ENCODE measurements at places on chromosomes 13 and 19.

GRCh38 chr13:79393564-79394249 is 12.3 kb downstream of the RBM26 start:
- DNase-seq: no peak

GRCh38 chr13:50691681-50692263 is 151.7 kb downstream of the DLEU7 start:
- no peak for DNase-seq

DNA sequence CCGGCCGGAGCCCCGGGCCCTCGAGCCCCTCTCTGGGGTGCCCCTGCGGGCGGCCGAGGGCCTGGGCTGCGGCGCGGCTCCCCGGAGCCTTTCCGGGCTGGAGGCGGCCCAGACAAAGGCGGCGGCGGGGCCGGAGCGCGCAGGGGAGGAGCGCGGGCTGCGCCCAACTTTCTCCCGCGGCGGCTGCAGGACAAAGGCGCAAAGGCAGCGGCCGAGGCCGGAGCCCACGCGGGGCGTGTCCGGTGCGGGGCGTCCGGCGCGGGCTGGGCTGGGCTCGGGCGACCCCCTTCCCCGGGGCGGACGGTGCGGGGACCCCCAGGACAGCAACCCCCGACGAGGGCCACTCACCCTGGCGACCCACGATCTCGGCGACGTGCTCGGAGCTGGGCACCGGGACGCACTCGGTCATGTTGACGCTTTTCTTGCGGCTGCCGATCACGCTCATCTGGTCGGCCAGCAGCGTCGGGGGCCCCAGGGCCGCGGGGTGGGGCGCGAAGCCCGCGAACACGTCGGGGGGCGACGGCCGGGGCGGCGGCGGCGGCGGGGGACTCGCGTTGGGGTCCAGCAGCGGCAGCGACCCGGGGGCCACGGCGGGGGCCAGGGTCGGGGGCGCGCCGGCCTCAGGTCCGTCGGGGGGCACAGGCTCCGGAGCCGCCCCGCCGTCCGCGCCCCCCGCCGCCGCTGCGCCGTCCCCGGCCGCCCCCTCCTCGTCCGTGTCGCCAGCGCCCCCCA is 843 bp downstream of the MEX3D start:
- DNase-seq: peak; percentile 49

DNA sequence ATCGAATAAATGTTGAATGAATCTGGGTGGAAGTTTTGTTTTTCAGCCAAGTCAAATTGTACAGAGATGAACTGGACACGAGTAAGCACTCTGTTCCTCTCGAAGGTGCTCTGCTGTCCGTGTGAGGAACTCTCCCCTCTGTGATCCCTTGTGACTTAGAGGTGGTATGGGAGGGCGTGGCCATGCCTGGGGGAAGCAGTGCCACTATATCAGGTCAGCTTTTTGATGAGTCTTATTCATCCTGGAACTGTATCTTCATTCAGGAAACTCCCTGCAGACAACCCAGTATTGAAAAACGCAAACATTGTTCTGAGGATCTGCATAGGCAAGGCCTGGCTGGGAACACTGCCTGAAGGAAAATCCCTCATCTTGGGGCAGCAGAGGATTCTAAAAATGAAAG is 45.7 kb upstream of the FLT1 start:
- DNase-seq: no peak

DNA sequence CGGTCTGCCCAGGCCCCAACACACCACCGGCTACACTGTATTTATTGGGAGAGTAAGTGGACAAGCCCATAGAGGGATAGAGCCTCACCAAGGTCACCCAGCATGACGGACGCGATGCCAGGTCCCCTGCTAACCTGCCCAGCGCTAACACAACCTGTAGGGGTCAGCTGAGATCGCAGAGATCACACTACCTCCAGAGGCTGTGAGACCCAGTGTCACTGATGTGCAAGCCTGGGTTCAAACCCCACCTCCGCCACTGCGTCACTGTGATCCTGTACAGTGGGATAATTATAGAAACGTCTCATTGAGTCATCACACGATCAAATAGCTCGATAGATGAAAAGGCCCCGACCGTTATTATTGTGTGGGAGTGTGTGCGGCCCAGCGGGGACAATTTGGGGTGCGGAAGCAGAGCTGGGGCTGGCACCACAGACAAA is 10.6 kb upstream of the TLE2 start:
- DNase-seq: no peak

DNA sequence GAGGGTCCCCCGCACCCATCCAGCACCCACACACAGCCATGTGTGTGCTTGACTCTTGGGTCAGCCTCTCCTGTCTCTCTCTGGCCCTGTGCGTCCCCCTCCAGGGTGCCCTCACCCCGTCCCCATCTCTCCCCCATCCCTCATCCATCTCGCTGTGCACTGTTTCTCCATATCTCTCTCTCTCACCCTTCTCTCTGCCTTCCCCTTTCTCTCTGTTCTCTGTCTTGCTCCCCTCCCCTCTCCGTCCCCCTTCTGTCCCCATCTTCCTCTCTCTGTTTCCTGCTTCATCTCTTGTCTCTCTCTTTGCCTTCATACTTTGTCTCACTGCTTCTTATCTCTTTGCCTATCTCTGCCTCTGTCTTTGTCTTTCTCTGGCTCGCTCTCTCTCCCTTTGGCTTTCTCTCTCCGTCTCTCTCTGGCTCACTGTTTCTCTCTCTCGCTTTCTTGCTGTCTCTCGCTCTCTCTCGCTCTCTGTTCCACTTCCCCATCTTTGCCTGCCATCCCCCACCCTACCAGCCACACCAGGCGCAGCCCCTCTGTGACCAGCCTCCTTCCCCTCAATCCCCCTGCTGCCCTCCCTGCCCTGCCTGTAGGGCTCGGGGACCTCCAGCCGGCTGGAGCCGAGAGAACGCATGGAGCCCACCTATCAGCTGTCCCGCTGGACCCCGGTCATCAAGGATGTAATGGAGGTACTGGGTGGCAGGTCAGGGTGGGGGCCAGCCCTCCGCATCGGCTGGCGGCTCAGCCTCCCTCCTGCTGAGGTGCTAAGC is 8.9 kb downstream of the STXBP2 start:
- no peak for DNase-seq

DNA sequence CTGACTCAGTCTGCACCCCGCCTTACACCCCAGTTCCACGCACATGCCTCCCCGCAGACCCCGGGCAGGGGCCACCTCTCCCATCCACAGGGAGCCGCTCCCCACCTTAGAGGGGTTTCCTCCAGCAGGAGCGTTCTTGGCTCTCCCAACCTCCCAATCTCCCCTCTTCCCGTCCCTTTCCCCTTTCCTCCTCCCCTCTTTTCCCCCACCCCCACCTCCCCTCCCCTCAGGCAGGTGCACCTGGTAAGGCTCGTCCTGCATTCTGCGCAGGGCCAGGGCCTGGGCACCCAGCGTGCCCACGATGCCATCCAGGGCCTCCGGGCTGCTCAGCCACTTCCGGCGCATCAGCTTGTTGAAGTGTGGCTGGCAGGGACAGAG is 27.3 kb downstream of the EXOC3L2 start:
- DNase-seq: no peak

DNA sequence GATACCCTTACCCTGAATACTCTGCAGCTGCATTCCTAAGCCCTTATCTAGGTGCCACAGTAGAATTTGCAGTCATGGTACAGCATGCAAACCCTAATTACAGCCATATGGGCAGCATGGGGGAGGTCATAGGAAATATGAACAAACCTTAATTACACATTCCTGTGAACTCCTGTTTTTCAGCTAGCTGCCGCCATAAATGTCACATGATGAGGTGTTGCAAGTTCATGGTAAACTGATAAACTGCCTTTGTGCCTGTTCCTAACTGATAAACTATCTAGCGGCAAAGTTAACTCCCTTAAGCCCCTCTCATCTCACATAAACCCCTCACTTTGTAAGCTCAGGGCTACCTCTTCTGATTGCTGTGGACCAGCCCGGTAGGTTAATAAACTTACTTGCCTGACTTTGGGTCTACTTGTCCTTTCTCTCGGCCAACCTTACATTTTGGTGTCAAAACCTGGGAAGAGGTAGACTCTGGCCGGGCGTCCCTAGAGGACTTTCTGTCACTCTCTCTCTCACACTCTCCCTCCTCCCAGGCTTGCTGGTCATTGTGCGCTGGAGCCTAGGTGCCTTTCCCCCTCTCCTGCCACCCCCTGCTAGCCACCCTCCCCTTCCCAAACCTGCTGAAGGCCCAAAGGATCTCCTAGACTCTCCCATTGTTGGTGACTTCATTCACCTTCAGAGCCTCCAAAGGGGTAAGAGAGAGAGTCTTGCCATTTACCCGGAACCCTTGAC is 43.3 kb downstream of the ZNF93 start:
- DNase-seq: no peak

DNA sequence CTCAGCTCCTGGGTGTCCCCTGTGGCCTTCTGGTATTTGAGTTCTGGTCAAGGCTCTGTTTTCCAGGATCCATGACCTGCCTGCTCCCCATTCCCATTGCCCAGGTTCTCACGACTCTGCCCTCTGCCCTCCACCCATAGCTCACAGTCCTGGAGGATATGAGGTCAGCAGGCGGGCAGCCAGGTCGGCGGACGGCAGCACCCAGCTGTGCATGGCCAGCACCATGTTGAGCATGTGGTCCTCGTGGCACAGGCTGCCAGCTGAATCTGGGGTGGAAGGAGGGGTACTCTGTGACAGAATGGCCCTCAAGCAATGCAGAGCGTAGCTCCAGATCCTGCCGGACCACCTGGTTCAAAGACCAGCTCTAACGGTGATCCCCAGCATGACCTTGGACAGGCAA is 5.1 kb downstream of the RASGRP4 start:
- no peak for DNase-seq

DNA sequence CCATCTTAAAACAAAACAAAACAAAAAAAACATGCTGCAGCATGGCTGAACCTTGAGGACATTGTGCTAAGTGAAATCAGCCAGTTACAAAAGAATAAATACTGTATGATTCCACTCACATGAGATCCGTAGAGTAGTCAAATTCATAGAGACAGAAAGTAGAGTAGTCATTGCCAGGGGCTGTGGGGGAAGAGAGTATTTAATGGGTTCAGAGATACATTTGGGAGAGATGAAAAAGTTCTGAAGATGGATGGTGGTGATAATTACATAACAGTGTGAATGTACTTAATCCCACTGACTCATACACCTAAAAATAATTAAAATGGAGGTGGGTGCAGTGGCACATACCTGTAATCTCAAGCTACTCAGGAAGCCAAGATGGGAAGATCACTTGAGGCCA is 72.0 kb upstream of the C1QTNF9 start:
- no peak for DNase-seq
